Gastrocnemius medialis (tissue), 4 donors: ENCODE measurements at places on chromosomes 7 and 10.

- H3K4me1 ChIP-seq: no peaks in the 10 kb centered on the region
- no peaks in the 10 kb centered on the region for H3K27me3 ChIP-seq
- no peak overlapping the region for H3K27ac ChIP-seq
- no peaks in the 10 kb centered on the region for H3K36me3 ChIP-seq
- H3K4me3 ChIP-seq: no peak overlapping the region
- DNase-seq: no peak
These were observed 540.0 kb upstream of the TEX47 start for GRCh38 chr7:89335490-89335889.

DNA sequence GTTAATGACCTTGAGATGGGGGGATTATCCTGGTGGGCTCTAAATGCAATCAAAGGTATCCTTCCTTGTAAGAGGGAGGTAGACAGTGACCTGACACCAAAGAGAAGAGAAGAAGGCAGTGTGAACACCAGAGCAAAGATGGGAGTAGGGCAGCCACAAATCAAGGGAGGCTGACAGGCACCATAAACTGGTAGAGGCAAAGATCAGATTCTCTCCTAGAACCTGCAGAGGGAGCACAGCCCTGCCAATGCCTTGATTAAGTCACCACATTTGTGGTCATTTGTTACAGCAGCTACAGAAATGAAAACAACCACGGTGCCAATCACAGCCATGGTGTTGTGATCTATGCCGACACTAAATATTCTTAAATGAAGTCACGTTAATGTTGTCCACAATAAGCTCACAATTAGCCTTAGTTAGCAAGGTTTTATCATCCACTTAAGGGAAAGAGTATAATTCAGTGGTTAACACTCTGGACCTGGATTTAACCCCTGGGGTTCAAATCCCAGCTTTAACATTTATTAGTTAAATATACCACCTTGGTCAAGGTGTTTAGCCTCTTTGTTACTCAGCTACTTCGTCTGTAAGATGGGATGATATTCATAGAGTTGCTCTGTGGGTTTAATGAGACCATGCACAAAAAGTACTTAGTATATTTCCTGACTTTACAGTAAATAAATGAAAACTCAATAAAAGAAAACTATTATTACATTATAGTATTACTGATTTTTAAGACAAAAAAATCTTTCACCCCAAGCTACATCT lies 70.8 kb downstream of the SGMS1 start:
- H3K4me1 ChIP-seq: peaks cover 49% of the 10 kb centered on the region
- no peaks in the 10 kb centered on the region for H3K36me3 ChIP-seq
- no peak for DNase-seq
- H3K27ac ChIP-seq: peak overlapping the region; percentile 24
- H3K27me3 ChIP-seq: no peaks in the 10 kb centered on the region

DNA sequence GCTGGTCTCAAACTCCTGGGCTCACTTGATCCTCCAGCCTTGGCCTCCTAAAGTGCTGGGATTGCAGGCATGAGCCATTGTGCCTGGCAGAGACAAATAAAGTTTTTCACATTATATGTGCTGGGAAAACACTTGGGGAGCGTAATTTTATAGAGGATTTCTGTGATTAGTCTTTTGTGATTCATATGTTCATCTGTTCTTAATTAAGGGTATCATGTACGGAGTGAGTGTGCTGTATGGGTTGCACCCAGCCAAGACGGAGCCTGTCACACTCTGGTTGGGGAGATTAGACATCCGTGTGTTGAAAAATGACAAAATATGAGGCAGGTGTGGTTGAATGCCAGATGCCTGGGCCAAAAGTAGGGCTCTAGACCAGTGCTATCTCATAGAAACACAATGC lies 10.3 kb downstream of the ADRB1 start:
- peaks cover 17% of the 10 kb centered on the region for H3K4me1 ChIP-seq
- no peaks in the 10 kb centered on the region for H3K36me3 ChIP-seq
- H3K4me3 ChIP-seq: no peak overlapping the region
- no peak overlapping the region for H3K27ac ChIP-seq
- H3K27me3 ChIP-seq: no peaks in the 10 kb centered on the region

DNA sequence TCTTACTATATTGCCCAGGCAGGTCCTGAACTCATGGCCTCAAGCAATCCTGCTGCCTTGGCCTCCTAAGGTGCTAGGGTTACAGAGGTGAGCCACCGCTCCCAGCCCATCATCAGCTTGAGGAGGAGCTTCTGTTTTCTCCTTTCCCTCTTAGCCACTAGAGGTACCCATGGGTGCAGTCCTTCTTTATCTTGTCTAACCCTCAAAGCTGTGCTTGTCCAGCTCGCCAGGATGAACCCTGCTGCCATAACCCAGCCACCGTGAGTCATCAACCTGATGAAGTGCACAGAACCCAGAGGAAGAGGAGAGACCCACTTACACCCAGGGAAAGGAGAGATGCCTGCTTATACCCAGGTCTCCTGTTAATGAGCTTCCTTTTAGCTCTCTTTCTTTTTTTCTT lies 133.4 kb downstream of the CUL2 start:
- no peak for DNase-seq
- H3K27ac ChIP-seq: no peak overlapping the region
- no peaks in the 10 kb centered on the region for H3K27me3 ChIP-seq
- H3K4me1 ChIP-seq: no peaks in the 10 kb centered on the region
